ENCODE measurements at places on chromosomes 7 and 10. TPM values are rescaled to one million over a fixed set of nuclear protein-coding genes. Genes with fewer than 3 reads are reported as not detected.

The LOXL4 gene
- total RNA-seq, result 8.9 TPM

The ANKRD2 gene
- total RNA-seq, result not detected

The CAV1 gene
- total RNA-seq, result 28.5 TPM

DNA sequence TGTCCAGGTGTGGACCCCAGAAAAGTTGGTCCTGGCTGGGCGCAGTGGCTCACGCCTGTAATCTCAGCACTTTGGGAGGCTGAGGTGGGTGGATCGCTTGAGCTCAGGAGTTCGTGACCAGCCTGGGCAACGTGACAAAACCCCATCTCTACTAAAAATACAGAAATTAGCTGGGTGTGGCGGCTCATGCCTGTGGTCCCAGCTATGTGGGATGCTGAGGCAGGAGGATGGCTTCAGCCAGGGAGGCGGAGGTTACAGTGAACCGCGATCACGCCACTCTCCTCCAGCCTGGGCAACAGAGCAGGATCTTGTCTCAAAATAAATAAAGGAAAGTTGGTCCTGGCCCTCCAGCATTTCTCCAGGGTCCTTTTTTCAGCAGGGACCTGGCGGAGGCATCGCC, 1.4 kb downstream of the NUDT1 start:
- no peak for DNase-seq

DNA sequence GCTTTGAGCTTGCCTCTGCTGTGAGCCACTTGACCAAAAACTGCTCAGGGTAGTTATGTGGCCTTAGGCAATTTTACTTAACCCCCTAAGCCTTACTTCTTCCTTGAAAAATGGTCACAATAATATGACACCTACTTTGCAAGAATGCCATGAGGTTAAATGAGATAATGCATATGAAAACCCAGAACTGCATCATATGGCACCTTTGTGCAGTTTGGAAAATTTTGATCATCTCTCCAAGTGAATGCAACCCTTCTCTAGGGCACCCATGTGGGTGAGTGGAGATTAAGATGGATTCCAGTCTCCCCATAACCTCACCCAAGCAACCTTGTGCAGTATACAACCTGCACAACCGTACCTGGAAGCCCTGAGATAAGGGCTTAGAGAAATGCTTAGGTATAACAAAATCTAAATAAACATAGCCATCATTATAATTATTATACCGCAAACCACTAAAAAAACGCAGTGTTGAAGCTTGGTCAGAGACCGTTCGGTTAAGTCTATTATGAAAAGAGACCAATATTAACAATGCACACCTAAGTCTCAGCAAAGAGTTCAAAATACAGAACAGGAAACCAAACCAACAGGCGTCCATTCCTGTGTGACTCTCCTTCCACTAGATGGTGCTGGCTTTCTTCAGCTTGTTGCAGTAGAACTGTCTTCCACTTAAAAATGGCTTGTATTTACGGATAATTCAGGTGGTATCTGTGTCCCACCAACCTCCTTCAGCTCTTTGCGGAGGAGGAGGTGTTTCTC, 21.0 kb upstream of the ASB15 start:
- peak; percentile 28 for DNase-seq

- no peak for DNase-seq
Observed at GRCh38 chr7:143418681-143419458, 10.2 kb upstream of the EPHA1 start.

GRCh38 chr10:15378569-15378968, 7.5 kb upstream of the FAM171A1 start:
- no peak for DNase-seq

- DNase-seq, result no peak
Observed at GRCh38 chr7:47092336-47092735, 489.6 kb downstream of the TNS3 start.

DNA sequence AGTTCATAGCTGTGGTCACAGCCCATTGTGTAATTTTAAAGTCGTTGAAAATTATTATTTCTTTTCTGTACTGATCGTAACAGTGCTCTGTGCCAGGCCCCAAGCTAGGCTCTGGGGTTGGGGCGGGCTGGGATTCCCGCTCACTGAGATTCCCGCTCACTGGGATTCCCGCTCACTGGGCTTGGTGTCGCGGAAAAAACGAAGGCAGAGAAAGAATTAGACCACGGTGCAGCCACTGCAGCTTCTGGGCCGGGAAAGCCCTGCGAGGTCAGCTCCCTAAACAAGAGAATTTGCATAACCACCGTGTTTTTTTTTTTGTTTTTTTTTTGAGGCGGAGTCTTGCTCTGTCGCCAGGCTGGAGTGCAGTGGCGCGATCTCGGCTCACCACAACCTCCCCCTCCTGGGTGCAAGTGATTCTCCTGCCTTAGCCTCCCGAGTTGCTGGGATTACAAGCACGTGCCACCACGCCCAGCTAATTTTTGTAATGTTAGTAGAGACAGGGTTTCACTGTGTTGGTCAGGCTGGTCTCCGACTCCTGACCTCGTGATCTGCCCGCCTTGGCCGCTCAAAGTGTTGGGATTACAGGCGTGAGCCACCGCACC, 31.2 kb downstream of the FOXK1 start:
- DNase-seq, result peak; percentile 20

- DNase-seq, result peak; percentile 49
Observed at GRCh38 chr10:66925896-66926715, at the start of gene LRRTM3. Gene LRRTM3, plus strand, starts transcription at chr10:66926036.

GRCh38 chr10:125264091-125264490, 103.7 kb upstream of the CTBP2 start:
- DNase-seq, result no peak
